ENCODE measurements at places on chromosomes 13 and 19. TPM values are rescaled to one million over a fixed set of nuclear protein-coding genes. Genes with fewer than 3 reads are reported as not detected.
A peak's percentile ranks its signal among the peaks of the same experiment; 100 is the strongest.

DNA sequence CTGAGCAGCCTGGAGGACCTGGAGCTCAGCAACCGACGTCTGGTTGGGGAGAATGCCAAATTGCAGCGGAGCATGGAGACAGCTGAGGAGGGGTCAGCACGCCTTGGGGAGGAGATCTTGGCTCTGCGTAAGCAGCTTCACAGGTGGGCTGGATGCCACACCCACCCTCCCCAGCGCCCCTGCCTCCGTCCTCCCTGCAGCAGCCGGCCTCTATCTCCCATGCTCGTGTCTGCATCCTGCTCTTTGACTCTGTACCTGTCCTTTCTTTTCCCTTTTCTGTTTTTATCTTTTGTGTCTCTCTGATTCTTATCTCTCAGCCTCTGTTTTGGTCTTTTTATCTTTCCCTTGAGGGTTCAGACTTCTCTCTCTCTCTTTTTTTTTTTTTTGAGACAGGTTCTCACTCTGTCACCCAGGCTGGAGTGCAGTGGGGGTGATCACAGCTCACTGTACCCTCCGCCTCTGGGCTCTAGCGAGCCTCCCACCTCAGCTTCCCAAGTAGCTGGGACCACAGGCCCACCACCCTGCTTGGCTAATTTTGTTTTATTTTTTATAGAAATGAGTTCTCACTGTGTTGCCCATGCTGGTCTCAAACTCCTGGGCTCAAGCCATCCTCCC, 10.1 kb downstream of the KASH5 start:
- DNase-seq = no peak

DNA sequence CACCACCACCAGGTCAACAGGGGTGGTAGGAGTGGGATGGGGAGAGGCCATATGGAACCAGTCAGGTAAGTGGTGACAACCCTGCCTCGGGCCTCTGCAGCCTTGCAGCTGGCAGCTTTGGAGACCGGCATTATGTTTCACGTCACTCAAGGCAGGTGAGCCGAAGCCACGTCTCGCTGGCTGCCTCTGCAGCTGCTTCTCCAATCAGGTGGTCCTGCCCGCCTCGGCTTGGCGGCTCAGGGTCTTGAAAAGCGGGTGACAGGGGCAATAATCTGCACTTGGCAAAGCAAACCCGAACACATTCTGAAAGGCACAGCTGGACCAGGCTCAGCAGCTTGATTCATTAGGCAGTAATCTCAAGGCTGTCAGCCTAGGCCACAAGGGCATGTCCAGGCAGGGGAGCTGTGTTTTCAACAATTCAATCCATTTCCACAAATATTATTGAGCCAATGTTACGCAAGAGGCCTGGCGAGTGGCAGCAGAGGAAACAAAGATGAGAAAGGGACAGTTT, 77.4 kb upstream of the PCDH8 start:
- DNase-seq = peak; percentile 82

DNA sequence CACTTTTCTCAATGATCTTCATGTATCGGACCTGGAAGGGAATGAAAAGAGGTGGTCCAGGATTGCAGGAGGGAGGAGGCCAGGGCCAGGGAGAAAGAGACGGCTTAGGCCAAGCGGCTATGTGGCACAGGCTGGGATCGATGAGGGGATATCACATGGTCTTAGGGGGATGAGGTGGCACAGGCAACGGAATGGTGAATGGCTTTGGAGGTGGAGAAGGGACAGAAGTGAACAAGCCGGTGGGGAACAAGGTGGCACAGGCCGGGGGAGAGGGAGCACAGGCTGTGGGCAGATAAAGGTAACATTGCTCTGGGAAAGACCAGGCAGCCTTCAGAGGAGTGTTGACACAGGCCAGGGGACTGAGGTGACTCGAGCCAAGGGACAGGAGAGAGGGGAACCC, 5.7 kb upstream of the CDKN2D start:
- no peak for DNase-seq

- no peak for DNase-seq
Observed at GRCh38 chr13:42364613-42365000, 92.7 kb downstream of the AKAP11 start.

Gene FLT1
- 45.7 TPM for total RNA-seq

DNA sequence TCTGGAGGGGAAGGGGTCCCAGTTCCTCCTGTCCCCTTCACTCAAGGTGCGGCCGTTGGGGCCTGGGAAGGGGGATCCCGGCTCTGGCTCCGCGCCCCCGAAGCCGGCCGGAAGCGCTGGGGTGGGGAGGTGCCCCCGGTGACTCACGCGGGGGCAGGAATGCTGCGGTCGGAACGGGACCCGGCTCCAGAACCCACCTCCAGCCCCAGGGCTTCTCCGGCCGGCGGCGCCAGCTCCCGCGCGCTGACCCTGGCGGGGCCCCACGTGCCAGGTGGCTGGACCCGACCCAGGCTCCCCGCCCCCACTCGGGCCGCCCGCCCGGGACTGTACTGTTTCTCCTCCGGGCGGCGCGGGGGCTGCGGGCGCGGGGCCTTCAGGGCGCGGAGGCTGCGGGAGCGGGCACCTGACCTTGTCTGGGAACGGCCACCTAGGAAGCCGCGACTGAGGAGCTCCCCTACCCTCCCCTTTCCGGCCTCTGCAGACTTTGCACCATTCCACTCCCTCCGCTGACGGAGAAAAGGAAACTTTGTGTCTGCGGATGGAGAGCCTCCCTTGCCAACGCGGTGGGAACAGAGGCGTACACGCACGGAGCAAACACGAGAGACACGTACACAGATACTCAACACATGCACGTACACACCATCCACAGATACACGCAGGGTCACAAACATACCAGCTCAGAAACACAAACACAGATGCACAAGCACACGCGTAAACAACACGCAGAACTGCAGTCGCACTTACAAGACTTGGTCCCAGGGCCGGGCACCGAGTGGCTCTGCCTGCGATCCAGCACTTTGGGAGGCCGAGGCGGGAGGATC, 7.2 kb downstream of the AXL start:
- DNase-seq = peak; percentile 87

GRCh38 chr13:23748109-23748990, 140.8 kb downstream of the MIPEP start:
- DNase-seq = peak; percentile 54

Gene NOVA2
- total RNA-seq = 8.5 TPM

DNA sequence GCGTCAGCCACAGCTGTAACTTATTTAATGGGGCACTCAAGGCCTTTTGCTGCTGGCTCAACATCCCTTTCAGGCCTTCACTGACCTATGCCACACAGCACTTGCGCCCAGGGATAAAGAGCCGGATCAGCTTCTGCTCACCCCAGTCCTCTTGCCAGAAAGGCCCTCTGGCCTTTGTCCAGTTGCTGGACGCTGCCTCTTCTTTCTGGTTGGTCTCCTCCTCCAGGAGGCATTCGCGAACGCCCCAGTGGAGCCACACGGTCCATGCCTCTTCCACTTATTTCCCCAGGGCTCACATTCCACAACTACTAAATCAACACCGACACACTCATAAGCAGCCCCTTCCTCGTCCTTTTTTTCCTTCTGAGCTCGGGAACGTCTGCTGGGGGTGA, 3.7 kb upstream of the ZNF329 start:
- DNase-seq = peak; percentile 85

Gene HCN2
- 0.31 TPM for total RNA-seq

DNA sequence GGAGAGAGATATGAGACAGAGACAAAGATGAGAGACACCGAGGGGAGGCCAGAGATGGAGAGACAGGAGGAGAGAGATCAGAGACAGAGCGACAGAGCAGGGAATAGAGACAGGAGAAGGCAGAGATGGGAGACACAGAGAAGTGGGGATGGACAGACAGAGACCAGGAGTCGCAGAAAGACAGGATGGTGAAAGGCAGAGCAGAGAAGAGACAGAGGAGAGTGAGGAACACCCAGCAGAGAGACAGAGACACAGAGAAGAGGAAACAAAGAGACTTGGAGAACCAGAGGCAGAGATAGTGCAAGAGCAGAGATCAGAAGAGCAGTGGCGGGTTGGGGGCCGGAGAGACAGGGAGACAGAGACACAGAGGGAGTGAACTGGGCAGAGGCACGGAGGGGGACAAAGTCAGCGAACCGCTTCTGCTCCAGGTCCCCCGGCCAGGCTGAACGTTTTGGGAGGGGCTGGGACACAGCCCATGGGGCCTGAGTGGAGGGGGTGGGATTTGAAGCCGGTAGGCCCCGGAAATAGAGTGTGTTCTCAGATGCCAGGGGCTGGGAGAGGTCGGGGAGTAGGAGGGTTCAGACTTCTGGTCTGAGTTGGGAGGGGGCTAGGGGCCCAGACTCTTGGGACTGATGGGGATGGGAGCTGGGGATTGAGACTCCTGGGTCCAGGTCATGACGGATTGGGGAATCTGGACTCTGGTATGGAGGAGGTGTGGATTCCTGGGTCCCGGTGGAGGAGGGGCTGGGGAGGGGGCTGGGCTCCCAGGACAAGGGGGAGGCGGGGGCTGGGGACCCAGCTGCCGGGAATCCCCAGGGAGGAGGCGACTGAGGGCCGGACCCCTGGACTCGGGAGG, 654 bp downstream of the ZNF579 start:
- peak; percentile 80 for DNase-seq

Gene ZNF837
- 5.0 TPM for total RNA-seq

Data from kidney (tissue), 22 donors.